ENCODE measurements at places on chromosomes 1 and 21.

- DNase-seq: peak; percentile 71
Observed at GRCh38 chr1:32138965-32139364, 31.1 kb downstream of the KPNA6 start.

DNA sequence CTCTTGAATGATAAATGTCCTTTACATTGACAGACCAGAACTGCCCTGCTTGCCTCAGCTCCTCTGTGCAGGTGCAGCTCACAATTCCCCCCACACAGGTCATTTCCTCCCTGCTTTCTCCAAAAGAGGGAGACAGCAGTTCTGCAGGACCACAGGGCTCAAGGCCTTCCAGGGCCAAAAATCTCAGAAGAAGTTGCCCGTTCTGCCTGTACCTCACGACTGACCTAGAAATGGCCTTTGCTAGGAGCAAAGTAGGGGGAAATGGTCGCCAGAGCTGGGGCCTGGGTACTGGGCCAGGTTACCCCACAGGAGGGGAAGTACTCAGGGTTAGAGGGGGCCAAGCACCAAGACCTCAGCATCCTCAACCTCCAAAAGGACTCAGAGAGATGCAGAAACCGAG, 11.1 kb downstream of the RNU1-2 start:
- no peak for DNase-seq

DNA sequence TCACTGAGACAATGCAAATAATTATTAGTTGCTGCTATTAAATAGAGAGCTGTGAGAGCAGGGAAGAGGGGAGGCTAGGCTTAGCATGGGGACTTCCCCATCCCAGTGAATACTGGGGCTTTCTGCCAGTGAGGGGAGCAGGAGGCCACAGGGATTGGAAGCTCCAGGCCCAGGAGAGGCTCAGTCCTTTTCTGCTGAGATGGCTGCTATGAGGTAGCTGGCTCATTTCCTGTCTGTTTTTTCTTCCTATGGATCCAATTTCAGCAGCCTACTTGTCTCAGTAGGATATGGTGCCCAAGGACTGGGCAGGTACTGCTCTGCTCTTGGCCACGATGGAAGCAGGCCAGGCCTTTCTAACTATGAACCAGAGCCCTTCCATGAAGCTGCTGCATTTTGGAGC, 10.0 kb downstream of the STMN1 start:
- peak; percentile 65 for DNase-seq

DNA sequence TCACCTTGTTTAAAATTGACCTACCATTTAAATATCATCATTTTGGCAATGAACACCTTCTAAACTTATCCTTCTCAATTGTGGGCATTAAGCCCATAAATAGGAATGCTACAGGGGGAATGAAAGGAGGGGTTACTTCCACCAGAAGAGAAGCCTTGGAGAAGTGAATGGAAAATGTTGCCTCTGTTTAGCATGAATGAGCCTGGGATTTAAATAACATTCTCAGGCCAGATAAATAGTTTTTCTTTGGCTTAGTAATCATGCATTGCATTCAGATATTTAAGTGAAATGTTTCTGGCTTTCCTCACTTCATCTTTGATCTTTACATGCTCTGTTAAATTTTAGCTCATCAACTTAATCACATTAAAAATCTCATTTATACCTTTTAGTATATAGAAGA, 284.3 kb upstream of the FMN2 start:
- no peak for DNase-seq

DNA sequence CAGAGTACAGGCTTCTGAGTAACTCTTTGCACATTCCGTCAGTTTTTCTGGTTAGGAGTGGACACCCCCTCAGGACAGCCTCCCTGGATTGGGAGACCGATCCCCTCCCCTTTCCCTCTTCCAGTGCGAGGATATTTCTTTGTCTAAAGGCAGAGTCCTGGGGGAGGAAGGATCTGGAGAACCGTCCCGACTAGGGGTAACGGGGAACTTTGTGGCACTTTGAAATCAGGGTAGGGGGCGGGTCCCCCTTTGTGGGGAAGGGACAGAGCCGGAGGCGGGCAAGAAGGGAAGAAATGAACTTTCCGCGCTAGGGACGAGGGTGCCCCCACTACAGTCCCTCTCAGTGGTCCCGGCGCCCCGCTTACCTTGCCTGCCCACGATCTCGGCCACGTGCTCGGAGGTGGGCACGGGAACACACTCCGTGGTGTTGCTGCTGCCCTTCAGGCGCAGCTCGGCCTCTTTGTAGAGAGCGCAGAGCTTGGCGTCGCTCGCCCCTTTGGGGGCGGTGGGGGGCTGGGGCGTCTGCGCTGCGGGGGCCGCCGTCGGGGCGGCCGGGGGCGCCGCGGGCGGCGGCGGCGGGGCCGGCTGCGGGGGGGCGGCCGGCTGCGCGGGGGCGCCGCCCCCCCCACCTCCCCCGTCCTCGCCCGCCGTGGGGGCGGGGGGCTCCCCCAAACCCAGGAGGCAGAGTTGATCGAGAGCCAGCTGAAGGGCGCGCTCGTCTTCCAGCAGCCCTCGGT, 917 bp downstream of the MEX3A start:
- DNase-seq: no peak

DNA sequence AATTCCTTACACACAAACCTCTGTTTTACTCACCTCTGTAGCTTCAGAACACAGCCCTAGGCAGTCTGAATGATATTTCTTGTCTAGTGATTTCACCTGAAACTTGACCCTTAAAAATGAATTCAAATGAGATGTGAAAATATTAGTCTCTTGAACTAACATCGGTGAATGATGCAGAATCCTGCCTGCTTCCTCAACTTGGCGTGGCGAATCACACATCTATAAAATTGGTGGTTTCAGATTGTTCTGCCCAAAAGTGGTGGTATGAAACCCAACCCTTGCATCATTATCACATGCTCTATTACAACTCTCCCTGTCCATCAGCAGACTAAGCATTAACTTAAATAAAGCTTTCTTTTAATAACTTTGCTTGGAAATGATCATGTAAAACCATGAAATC, 26.9 kb upstream of the C1orf21 start:
- no peak for DNase-seq

DNA sequence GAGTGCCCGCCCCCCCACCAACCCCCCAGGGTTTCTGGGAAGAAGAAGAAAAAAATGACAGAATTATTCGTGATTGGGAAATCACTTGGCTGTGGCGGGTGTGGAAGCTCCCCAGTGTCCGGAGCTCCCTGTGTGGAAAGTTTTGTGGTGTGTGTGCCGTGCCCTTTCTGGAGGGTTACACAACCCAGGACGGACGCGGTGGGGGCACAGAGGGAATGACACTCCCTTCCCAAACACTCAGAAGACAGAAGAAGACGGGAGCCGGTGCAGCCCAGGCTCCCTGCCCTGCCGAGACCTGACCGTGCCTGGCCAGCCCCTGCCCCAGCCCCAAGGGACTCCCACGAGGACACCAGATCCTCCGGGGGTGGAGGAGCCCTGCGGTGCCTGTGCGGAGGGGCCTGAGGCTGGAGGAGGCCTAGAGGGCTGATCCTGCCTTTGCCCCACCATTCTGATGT, 33.0 kb upstream of the ADARB1 start:
- peak; percentile 82 for DNase-seq

DNA sequence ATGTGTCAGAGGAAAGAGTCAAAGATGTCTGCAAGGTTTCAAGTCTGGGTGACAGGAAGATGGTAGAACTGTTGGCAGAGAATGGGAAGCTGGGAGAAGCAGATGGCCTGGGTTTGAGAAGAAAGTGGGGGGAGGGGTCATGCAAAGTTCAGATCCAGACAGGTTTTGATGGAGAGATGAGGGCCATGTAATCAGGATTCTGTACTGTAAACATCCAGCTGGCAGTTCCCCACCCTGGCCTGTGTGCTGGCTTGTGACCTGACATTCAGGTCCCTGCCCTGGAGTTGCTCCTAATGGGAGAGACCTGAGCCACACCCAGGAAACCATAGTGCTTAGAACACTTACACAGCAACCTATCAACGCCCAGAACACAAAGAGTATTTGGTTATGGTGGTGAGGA, 15.6 kb upstream of the ETV3 start:
- DNase-seq: no peak

GRCh38 chr1:23403735-23404486, 20.6 kb downstream of the TCEA3 start:
- peak; percentile 98 for DNase-seq

DNA sequence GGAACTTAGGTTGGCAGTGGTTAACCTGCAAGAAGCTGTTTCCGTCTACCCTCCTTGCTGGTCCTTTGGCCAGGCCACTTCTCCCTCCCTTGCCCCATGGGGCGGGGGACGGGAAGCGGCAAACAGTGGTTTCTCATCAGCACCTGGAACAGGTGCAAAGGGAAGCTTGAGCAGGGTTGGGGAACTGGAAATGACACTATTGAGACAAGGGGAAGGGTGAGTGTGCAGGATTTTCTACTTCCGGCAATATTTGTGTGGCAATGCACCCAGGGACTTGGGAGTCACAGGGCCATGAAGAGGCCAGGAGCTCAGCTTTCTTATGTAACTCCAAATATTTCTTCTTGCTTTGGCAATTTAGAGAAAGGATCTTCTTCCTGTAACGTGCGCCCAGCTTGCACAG, 29.0 kb upstream of the SARS1 start:
- no peak for DNase-seq

GRCh38 chr1:2855206-2856065, 53.9 kb upstream of the TTC34 start:
- DNase-seq: no peak

- DNase-seq: no peak
Observed at GRCh38 chr1:197008861-197009260, 31.5 kb downstream of the CFHR5 start.

GRCh38 chr1:89781494-89782126, 39.2 kb upstream of the LRRC8D start:
- no peak for DNase-seq

- DNase-seq: peak; percentile 54
Observed at GRCh38 chr1:248618878-248619277, 16.0 kb downstream of the OR2T11 start.

- DNase-seq: no peak
Observed at GRCh38 chr1:1577367-1578011, 2.8 kb upstream of the SSU72 start.

- DNase-seq: no peak
Observed at GRCh38 chr1:192530254-192530653, 45.3 kb upstream of the RGS1 start.

- DNase-seq: peak; percentile 59
Observed at GRCh38 chr1:14924455-14925331, 228.9 kb upstream of the TMEM51 start.

- DNase-seq: no peak
Observed at GRCh38 chr1:112589766-112590165, 29.2 kb downstream of the ST7L start.

Data from EL (cell line).